ENCODE measurements at places on chromosomes 16 and 17.
A peak's percentile ranks its signal among the peaks of the same experiment; 100 is the strongest.

DNA sequence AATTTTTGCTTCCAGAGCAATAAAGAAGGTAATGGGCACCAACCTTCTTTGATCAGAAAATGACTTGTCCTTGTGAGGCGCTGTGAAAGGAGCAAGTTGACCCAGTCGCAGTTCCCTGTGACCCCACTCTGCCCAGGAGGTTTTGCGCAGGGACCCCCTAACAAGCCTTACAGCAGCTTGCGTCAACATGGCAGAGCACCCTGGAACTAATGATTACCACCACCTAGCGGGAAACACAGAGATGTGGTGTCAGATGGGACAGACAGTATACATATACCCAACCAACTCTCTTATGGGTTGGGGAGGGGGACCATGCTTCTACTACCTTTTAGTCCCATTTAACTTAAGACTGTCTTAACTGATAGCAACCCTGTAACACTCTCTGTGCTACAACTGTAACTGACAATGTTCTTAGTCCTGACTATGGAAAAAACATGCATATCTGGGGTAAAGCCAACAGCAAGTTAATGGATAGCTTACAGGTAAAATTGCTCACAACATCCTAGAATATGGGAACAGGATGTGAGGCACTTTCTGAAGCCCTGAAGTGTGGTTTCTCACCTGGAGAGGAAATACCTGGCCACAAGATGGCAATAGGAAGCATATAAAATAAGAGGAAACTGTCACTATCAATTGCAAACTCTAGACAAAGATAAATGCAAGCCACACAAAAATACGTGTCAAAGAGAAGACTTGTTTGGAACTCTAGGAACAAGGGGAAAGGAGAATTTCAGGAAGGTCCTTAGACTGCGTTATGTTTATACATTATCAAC lies 3.0 kb downstream of the KARS1 start:
- DNase-seq: no peak

GRCh38 chr17:17349724-17350106 lies 46.5 kb downstream of the NT5M start:
- DNase-seq: no peak

GRCh38 chr17:28057731-28058246 lies 15.3 kb downstream of the NLK start:
- no peak for DNase-seq

- no peak for DNase-seq
Measured at GRCh38 chr16:49788572-49788971, 67.3 kb downstream of the ZNF423 start.

DNA sequence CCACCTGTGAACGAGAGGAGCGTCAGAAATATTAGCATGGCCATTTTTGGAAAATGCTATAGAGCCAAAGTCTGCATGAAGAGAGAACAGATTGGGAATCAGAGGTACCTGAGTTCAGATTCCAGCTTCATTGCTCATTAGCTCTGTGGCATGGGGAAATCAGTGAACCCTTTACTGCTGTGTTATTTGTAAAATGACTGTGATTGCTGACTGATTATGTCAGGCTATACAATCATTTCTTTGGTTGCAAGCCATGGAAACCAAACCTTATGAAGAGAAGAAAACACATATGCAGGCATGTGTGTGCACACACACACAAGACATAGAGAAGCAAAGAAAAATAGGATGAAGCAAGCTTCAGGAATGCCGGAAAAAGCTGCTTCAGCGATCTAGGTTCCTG lies 101.4 kb upstream of the HSBP1 start:
- DNase-seq: no peak

DNA sequence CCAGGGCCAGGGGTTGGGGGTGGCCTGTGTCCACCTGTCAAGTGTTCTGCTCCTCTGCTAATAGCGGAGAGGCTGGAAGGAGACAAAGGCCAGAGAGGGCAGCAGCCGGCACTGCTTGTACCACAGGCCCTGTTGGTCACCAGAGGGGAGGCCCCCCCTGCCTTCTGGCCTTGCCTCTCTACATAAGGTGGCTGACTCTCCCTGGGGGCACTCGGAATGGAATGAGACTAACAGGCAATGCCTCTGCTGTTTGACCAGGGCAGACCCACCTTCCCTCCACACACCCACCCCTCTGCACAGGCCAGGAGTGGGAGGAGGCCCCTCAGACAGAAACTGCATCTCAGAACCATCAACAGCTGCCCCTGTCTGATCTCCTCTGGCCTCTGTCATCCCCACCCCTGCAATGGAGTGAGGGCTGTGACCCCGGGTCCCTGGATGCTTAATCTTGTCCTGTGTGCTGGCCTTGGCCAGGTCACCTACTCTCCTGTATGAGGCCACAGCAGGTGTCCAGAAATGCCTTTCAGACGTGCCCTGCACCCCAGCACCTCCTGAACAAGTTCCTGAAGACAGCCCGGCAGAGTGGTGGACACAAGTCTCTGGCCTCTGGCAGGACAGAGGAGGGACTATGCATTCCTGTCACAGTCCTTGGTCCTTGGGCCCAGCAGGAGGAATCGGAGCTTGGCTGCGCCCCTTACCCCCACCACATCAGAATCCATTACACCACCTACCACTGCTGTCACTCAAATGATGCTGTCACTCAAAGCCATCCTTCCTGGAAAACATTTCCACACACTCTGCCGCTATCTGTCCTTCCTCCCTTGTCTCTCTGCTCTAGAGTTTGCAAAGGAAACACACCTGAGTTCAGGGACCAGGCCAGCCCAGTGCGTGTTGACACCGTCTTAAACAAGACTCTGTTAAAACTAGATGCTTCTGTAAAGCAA lies 107.5 kb upstream of the ZNF750 start:
- no peak for DNase-seq

GRCh38 chr17:60154616-60155426 lies 5.0 kb downstream of the CA4 start:
- DNase-seq: peak; percentile 77

Data from T1000 (cell line).